Mammary epithelial cell (primary cell): ENCODE measurements at places on chromosomes 4 and X. TPM values are rescaled to one million over a fixed set of nuclear protein-coding genes. Genes with fewer than 3 reads are reported as not detected.

Gene MAGEB16
- total RNA-seq = not detected in 2 replicates

Gene ETDB
- total RNA-seq = not detected

DNA sequence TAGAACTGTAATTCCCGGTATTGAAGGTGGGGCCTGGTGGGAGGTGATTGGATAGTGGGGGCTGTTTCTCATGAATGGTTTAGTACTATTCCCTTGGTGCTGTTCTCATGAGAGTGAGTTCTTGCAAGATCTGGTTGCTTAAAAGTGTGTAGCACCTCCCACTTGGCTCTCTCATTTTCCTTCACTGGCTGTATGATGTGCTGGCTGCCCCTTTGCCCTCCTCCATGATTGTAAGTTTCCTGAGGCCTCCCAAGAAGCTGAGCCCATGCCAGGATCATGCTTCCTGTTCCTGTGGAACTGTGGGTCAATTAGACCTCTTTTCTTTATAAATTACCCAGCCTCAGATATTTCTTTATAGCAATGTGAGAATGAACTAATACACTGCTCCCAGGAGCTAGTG lies 8.7 kb downstream of the ANXA10 start:
- DNase-seq = no peak

Gene GAGE12J
- total RNA-seq = not detected

DNA sequence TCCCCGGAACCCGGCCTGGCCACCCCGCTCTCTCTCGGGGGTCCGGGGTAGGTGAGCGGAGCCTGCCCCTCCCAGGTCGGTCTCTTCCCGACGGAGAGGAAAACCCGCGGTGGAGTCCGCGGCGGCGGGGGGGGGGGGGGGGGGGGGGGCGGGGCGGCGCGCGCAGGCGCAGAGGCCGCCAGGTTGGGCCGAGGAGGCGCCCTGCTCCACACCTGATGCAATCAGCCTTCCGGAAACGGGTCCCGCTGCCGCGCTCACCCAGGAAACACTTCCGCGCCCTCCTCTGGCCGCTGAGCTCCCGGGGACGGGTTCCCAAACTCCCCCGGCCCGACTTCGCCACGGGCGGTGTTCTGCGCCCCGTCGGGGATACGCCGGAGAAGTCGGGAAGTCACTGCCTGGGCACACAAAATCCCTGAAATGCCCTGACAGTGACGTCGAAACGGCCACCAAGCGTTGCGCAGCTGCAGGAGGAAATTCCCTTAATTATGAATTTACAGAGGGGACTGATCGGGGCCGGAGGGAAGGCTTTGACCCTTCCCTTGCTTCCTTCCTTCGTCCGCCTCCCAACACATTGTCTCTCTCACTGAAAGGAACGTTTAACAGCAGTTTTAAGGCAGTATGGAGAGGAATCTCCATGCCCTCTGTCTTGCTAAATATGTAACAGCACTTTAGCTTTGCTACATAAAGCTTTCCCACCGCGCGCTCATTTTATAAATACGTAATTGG lies 2.1 kb upstream of the APBB2 start:
- DNase-seq = peak; percentile 75

GRCh38 chr4:155675709-155676429 lies 9.2 kb downstream of the GUCY1A1 start:
- DNase-seq = no peak

- no peak for DNase-seq
Observed at GRCh38 chr4:179200681-179201080, 1758.4 kb upstream of the AGA start.

Gene KLHL34
- not detected in 2 replicates for total RNA-seq

Gene SPARCL1
- total RNA-seq = 1.2 TPM

Gene ELK1
- total RNA-seq = 17.2 TPM

GRCh38 chr4:187135878-187136277 lies 412.2 kb upstream of the FAT1 start:
- DNase-seq = no peak

DNA sequence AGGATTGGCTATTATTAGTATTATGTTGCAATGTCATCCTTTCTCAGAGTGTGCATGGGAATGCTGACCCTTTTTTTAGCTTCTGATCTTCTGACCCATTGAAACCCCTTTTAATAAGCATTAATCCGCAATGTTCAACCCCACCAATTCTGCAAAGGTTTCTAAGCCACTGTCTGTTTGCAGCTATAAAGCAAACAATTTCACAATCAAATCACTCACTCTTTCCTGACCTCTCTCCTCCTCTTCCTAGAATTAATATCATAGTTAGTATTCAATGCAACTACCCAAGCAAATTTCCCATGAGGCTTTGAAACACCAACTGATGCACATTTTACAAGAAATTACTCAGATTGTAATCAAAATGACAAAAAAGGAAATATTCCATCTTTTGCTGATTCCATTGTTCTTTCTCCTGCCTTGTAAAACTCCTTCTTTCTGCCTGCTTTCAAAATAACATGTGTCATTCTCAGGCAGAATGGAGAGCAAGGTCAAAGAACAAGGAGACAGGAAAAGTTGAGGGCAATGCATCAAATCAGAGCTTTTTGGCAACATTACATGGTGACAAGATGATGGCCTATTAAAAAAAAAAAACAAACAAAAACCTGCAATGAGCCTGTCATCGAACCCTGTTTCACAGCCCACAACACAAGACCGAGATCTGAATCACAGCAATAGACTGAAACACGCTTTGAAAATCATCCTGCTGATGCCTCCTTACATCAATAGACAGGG lies 253.2 kb upstream of the AR start:
- no peak for DNase-seq

DNA sequence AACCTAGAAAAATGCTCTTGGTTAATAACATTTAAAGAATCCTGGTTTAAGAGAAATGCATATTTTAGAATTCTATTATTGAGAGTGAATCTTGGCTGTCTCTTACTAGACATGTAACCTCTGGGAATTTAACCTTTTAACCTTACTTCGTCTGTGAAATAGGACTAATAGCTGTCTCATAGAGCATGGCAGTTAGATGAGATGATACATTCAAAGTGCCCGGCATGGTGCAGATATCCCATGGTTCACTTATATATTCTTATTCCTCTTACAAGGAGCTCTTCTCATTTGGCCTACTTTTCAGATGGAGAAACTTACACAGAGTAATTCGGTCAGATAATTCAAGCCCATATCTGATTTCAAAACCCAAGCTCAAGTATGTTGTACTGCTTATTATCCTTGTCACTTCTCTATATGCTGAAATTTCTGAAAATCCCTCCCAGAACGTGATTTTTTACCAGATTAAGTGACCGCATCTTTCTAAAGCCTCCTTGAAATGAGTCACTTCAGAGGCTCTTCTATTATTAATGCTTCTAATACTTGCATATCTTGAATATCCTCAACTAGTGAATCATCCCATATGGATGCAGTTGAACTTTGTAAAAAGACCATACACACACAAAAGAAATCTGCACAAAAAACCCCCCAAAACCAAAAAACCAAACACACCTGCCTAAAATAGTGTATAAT lies 4.9 kb downstream of the CDKN2AIP start:
- DNase-seq = no peak

GRCh38 chr4:103372002-103372558 lies 173.9 kb upstream of the CENPE start:
- no peak for DNase-seq
